ENCODE measurements at places on chromosomes 5 and 9. TPM values are rescaled to one million over a fixed set of nuclear protein-coding genes. Genes with fewer than 3 reads are reported as not detected.

GRCh38 chr9:69593301-69593700 lies 78.9 kb downstream of the APBA1 start:
- DNase-seq: no peak

- DNase-seq: peak; percentile 84
Observed at GRCh38 chr9:127586537-127586936, 25.5 kb upstream of the STXBP1 start.

GRCh38 chr5:149397530-149397929 lies 18.4 kb upstream of the IL17B start:
- DNase-seq: peak; percentile 92

DNA sequence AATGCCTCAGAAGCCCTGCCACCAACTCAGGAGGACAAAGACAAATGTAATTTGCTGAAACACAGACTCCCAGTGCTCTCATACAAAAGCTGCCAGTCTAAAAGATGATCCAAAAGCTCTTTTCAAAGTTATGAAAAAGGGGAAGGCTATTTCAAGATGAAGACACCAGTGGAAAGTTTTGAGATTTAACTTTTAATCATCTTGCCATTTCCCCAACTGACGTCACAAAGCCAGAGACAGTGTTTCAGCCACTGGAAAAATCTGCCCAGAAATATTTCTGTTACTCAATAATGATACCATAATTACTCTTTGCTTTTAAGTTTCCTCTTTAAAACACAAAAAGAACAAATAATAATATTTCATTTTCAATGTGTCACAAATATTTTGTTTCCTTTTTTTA lies 20.9 kb downstream of the ENG start:
- DNase-seq: peak; percentile 50

DNA sequence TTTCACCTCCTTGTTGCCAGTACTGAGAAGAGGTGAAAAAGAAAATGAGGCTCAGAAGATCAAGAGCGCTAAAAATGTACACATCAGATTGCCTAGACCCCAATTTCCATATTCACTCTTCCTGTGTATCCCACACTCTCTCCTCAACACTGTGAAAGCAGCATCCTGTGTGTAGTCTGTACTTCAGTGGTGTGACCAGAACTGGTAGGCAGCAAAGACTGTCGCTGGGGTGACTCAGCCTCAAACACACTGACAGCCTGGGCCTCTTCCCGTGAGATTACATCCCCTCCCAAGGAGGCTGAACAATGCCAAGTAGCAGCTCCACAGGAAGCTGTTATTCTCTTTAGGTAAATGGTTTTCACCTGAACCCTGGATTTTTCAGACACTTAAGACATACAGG lies 135.5 kb downstream of the CCDC192 start:
- no peak for DNase-seq

- no peak for DNase-seq
Observed at GRCh38 chr5:110653231-110653970, 73.1 kb downstream of the TMEM232 start.

- no peak for DNase-seq
Observed at GRCh38 chr9:28848671-28849070, 1275.4 kb upstream of the C9orf72 start.

DNA sequence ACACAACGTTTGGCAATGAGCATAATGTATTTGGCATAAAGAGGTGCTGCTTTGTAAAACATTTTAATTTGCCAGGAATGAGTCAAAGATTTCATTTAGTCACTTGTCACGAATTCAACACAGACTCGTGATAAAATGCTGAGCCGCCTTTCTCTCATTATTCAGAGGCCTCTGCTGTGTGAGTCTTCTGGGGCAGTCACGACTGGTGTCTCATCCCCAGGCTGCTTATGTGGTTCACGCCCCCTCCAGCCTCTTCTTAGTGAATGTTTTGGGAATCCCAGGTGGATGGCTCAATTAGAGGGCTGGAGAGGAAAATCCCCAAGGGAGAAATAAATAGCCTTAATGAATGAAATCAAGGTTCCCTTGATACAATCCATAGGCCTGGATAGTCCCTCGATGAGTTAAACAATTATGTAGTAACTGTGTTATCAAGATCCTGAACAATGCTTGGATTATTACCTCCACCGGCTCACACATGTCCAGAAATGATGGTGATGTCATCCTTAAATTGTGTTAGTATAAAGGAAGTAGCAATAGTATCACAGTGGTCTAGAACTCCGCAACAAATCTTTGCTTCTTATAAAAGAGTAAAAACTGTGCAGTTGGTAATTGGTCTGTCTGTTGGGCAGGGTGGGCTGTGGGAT lies 192.1 kb upstream of the ADAMTS16 start:
- DNase-seq: no peak

DNA sequence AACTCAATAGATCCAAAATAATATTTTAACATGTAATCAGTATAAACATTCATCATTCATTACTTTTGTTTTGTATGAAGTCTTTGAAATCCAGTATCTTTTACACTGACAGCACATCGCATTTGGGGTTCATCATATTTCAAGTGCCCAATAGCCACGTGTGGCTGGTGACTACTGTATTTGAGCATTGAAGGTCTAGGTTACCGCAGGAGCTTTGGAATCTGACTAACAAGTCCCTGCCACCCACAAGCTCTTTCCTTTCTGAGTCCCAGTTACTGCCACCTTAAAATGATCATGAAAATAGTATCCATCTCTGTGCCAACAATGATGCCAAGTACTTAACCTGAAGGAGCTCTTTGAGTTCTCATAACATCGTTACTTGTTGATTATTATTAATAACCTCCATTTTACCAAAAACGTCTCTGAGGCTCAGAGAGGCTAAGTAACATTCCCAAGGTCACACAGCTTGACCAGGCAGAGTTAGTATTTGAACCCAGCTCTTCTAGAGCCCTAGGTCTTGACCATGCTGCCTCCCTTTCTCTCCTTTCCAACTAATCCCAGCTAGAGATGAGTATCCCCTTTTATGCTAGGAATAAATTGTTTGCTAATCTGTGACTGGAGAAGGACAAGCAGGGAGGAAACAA lies 24.2 kb downstream of the ARHGEF37 start:
- DNase-seq: no peak

DNA sequence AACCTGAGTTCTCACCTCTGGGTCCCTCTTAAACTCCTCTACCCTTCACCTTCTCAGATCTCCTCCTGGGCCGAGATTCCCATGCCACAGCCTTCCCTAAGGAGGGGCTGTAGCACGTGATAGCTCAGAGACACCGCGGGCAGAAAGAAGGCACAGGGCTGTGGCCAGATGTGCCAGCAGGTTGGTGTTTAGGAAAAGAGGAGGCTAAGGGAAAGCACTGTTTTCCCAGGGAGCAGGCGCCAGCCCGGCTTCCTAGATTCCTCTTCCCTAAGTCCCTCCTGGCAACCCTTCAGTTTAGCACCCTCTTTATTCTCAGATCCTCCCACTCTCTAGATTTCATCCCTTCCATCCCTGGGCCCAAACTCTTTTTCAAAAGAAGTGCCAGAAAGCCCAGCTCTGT lies 59.4 kb upstream of the CCNG1 start:
- no peak for DNase-seq

MCIDAS gene
- total RNA-seq: not detected

GCNT4 gene
- total RNA-seq: 15.2 TPM

INSL4 gene
- 4.8 TPM for total RNA-seq

GDF9 gene
- total RNA-seq: 1.9 TPM

Data from umbilical cord (tissue), 2 donors.